ENCODE measurements at places on chromosomes 5 and 9.

- DNase-seq = no peak
Observed at GRCh38 chr9:31574006-31574765, 810.3 kb upstream of the ACO1 start.

- DNase-seq = no peak
Observed at GRCh38 chr5:156513123-156513815, 186.3 kb downstream of the SGCD start.

DNA sequence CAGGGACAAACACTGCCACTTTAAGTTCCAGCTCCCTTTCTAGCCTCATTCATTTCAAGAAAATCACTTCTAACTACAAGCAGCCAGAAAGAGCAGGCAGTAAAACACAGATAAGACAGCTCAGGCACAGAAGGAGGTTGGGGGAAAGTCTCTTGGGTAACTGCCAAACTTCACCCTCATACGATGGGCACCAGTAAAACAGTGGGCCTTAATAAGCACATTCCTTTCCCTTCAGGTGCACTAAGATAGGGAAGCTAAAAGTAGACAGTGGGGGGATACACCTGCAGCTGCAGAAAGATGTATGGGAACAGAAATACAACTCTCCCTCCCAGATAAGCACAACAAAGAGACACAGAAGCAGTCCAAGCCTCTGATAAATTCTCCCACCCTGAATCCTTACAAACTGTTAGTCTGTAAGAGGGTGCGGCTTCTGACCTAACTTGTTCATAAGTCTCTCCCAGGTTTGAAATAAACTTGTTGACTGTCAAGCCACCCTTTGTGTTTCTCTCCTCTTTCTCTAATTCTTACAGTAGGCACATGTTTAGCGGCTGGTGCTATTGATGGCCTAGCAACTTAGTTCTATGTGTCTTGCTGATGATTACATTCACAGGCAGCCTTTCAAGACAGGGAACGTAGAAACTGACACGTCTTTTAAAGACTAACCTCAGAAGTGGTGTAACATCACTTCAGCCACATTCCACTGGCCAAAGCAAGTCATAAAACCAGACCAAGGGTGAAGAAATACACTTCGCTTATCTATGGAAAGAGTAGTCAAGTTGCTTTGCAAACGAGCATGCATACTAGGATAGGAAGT, 6.8 kb upstream of the CKS2 start:
- no peak for DNase-seq

- DNase-seq = no peak
Observed at GRCh38 chr5:31935496-31936369, 238.4 kb downstream of the GOLPH3 start.

- DNase-seq = no peak
Observed at GRCh38 chr9:137369911-137370764, 52.8 kb downstream of the EXD3 start.

DNA sequence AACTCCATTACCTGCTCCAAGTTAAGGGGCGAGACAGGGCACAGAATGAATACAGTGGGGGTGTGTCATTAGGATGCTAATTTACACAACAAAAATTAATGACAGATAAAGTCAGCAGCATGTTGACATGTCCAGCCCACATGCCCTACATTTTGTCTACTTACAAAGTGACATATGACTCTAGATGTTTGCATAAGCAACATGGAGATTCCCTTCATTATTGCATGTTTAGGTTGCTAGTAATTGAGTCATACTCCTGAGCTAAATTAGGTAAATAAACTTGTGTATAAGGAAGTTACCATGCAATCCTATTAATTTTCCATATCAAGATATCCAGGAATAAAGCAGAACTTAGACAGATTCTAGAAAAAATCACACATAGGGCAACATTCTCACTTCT, 232.2 kb downstream of the PDE4D start:
- no peak for DNase-seq

- DNase-seq = no peak
Observed at GRCh38 chr9:127053960-127054359, 68.5 kb downstream of the ANGPTL2 start.

GRCh38 chr5:78300464-78301045, 6.1 kb upstream of the AP3B1 start:
- no peak for DNase-seq

DNA sequence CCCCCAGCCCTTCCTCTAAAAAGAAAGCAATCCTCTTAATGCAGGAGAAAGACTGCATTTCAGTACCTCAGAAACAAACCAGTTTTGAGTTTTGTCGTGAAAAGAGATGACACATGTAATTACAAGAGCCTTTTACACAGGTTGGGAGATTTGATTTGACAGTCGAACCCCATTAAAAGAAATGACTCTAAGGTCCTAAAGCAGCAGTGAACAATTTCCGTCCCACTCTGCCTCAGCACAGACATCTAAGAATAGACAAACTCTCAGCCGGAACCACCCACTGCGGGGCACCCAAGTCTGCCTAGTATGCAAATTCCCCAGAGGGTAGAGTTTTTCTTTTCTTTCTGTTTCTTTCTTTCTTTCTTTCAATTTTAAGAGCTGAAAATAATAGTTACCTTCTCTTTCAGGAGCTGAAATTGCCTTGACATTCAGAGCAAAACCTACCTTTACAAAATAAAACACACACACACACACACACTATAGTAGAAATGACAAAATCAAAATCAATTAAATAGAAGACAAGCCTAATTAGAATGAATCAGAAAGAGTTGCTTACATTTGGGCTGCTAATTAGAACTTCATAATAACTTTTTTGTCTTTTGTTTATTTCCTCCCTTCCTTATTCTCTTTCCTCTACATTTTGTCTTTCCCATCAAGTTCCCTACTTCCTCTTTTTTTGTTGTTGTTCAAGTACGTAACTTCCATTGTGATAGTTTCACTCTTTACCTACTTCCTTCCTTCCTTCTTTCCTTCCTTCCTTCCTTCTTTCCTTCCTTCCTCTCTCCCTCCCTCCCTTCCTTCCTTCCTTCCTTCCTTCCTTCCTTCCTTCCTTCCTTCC, 65.1 kb downstream of the BASP1 start:
- no peak for DNase-seq

DNA sequence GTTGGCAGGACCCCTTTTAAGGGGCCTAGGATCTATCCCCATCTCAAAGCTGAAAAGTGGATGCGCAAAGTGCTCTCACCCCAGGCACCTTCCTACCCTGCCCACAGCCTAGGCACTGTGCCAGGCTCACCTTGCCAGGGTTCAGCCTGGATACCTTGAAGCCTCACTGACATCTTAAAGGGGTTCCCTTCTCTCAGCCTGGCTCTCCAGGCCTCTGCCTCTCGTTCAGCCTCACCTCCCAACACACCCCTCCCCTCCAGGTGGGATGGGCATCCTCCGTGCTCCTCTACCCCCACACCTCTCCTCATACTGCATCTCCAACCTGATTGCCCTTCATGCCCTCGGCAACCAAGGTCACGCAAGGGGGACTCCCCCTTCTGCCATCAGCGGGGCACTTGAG, 25.5 kb downstream of the TNIP1 start:
- DNase-seq = no peak

All from activated CD8-positive, alpha-beta memory T cell treated with anti-CD3 and anti-CD28 coated beads for 48 hours (primary cell).